ENCODE measurements at places on chromosomes 11 and 22.

DNA sequence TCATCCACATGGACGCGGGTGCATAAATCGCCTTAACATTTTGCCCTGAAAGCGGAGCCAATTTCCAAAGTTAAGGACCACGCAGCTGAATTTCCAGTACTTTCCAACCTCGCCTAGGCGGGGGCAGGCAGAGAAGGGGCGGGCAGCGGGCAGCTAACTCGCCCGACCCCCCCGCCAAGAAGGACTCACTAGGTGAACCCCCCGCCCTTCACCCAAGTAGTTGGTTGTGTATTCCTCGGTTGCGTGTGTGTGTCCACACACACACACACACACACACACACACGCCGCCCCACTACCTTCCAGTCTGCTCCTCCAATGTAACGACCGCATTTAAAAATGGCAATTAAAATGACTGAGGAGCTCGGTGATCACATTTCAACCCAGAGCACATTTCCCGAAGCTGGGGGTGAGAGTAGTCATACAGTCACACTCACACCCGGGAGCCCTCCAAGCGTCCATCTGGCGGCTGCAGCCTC is 1.4 kb downstream of the TENM4 start:
- no peak for DNase-seq

- DNase-seq: no peak
These were observed 7.5 kb downstream of the C11orf21 start for GRCh38 chr11:2293984-2294925.

GRCh38 chr11:45751430-45751829 is 53.5 kb upstream of the SLC35C1 start:
- no peak for DNase-seq

GRCh38 chr22:19220867-19221266 is 42.3 kb upstream of the SLC25A1 start:
- no peak for DNase-seq

GRCh38 chr11:74001822-74002286 is 7.0 kb downstream of the UCP3 start:
- DNase-seq: no peak

DNA sequence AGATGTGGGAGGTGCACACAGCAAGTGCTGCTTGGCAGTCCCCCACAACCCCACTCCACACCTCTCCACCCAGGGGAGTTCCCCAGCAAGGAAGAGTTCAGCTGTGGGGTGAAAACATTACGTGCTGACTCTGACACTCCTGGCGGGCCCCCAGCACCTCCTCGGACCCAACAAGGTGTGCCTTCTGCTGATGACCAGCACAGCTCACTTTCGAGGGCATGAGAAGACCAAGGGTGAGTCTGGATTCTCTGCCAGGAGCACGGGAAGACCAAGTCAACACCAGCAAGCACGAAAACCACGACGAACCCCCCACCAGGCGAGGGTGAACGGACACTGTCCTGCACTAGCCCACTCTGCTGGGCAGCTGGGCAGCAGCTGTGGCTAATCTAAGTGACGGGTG is 1.4 kb downstream of the ALG12 start:
- no peak for DNase-seq

DNA sequence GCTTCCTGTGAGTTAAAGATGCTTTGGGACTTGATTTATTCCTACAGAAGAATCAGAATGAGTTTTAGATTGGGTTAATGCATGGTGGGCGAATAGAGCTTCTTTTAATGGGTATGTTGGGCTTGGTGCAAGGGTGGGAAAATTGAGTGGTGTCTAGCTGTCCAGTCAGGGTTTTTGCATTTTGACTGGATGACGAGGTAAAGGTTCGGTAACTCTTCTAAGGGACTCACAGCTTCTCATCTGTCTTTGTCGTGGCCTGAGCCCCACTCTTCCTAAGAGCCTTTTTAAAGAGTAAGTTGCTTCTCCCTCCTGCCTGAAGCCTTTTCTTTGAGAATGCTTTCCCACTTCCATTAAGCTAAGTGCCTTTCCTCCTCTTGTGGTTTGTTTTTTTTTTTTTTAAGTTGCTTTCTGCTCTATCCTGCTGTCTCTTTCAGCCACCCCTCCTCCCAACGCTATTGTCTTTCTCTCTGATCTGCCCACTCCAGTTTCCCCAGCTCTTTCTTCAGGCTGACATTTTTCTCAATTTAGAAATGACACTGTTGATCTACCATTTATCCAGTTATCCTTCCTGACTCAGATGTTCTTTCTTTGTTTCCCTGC is 1.1 kb downstream of the DPF2 start:
- DNase-seq: no peak

- DNase-seq: no peak
These were observed 47.3 kb upstream of the TSKU start for GRCh38 chr11:76735841-76736240.

- no peak for DNase-seq
These were observed 7.2 kb downstream of the STK33 start for GRCh38 chr11:8586805-8587204.

DNA sequence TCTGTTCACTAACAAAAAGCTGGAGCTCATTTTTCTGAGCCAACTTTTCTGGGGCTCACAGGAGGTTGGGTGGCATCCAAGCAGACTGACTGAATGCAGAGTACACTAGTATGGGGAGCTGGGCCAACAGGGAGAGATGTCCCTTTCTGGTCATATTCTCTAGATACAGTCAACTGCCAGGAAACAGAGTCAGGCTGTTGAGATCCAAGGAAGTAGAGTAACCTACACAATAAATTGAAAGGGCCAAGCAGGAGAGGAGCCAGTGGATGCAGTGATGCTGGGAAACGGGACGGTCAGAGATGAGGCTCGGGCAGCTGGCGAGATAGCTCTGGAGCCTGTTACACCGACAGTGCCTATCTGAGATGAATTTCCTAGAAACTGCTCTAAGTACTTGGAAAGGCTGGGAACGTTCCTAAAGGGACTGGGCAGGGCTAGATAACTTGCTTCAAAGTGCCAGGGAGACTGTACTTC is 71.1 kb downstream of the LARGE2 start:
- no peak for DNase-seq

DNA sequence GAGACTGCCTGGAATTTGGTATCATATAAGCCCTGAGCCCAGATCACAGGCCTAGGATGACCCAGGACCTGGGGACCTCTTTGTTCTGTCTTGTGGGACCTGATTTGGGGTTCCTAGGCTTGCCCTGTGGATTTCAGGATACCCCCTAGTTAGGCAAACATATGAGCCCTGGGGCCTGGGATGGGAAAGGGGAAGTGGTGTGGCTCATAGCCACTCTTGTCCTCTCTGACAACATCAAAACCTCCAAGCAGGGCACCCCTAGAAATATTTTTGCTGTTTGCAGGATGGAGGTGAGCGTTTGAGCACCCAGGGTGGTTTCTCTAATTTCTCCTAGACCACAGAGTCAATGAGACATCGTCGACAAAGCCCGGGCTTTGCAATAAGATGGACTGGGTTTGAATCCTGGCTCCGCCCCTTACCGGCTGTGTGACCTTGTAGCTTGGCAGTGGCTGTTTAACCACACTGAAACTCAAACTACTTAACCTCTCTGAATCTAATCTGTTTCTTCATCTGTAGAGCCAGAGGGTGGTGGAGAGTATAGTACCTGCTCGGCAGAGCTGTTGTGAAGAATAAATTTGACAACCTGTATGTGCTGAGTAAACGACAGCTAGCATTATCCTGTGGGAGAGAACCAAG is 5.3 kb upstream of the LRRC10B start:
- no peak for DNase-seq

GRCh38 chr22:20172141-20172613 is 21.3 kb upstream of the CCDC188 start:
- no peak for DNase-seq

GRCh38 chr11:107816028-107816427 is 42.6 kb downstream of the SLC35F2 start:
- no peak for DNase-seq

DNA sequence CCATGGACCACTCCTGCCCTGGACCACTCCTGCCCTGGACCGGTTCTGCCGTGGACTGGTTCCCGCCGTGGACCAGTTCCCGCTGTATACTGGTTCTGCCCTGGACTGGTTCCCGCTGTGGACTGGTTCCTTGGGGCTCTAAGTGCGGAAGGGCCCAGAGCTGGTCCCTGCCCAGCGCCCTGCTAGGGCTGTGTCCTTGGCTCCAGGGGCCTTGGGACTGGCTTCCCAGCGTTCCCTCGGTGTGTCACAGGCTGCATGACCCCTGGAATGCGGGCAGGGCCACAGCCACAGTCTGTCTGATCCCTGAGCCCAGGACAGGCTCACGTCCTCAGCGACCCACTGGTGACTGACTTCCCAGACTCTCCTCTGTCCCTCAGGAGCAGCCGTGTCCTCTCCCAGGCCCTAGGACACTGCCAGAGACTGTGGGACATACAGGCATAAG is 412.2 kb downstream of the TBC1D22A start:
- no peak for DNase-seq

DNA sequence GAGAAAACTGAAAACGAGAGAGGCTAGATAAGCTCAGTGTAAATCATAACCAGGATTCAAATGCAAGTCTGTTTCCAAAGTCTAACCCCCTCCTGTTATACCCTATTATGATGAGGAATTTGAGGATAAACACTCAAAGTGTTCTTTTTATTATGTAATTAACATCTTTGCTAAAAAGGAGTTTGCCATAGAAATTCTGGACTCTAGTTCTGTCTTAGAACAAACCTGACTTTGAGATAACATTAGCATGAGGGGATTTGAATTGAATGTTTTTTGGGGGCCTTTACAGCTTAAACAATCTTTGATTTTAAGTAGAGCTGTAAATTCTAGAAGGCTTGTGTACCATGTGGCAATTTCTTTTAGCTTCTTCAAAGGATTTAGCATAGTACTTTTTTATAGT is 9.5 kb downstream of the C11orf54 start:
- DNase-seq: no peak

DNA sequence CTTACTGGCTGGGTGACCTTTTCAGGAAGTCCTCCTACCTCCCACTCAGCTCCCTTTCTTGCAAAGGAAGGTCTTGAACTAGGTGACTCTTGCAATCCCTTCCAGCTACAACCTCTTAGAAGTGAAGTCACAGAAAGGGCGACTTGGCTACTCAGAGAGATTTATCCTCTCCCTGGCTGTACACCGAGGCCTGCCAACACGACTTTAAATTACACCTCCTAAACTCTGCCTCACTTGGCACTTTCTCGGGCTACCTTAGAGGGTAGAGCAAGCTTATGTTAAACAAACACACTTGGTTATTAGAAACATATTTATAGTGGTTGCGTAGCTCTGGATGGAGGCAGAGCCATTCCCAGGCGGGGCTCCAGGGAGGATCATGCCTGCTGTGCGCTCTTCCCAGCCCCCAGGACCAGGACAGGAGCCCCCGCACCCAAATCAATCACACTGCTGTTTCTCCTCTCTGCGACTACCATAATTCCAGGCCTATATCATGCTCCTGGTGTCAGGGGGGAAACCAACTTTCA is 358.4 kb downstream of the BUD13 start:
- DNase-seq: no peak

GRCh38 chr11:94153320-94153719 is 24.7 kb downstream of the PANX1 start:
- DNase-seq: no peak

DNA sequence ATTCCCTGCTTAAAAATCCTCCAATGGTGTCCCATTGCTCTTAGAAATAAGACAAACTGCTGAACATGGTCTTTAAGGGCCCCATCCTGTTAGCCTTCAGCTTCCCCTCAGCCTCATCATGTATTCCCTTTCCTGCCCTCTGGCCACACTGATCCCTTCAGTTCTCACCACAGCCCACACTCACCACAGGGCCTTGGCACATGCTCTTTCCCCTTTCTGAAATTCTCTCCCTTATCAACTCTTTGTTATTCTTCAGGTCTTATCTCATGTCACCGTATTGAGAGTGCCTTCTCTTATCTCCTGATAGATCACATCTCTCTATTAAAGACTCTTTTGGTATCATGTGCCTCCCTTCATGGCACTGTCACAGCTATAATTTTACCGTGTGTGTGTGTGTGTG is 167.8 kb upstream of the MPPED2 start:
- DNase-seq: no peak

DNA sequence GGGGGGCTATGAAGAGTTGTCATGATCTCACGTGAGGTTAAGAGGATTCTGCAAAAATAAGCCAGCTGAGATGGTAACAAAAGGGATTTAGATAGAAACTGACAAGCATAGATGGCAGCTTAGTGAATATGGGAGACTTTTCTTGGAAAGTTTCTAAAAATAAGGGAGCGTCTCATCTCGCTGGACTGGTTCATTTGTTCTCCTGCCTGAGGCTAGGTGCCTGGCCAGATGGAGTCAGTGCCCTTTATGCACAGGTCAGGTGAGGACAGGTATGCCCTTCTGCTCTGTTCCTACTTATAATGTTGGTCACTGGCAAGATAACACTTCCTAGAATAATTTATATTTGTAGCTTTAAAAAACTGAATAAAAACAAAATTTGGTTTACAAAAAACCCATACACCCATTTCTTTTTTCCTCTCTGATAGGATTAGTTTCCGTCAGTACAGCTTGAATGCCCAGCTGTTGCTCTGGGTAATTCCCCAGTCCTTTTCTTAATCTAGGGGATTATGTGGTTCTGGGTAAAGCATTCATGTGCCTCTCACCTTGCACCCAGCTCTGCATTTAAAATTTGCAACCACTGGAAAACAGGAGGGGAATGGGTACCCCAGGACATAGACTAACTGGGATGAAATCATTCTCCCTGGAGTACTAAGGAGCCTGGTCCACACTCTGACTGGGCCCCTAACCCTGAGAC is 90.0 kb downstream of the AMOTL1 start:
- DNase-seq: no peak

- no peak for DNase-seq
These were observed at the start of gene FXYD6 for GRCh38 chr11:117876341-117877119. Gene FXYD6 (minus strand): TSS chr11:117876658. CDS start chr11:117842776, 33,882 bp downstream.

GRCh38 chr11:18193010-18193409 is 20.4 kb downstream of the MRGPRX4 start:
- DNase-seq: no peak

DNA sequence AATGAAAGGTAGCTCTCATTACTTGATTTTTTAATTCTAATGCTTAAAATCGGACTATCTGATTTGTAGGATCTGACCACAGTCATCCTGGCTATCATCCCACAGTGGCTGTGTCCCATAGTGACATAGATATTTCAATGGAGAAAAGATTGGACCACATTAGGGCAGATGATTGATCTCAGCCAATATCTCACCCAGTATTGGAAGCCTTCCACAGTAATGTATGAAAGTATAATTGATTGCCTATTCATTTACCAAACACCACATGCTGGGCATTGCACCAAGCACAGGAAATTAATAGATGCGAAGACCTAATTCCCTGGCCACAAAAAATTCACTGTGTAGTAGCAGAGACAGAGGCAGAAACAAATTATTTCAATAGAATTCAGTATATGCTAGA is 37.6 kb downstream of the FZD4 start:
- DNase-seq: no peak

GRCh38 chr22:47251911-47252310 is 489.5 kb downstream of the TBC1D22A start:
- no peak for DNase-seq

GRCh38 chr11:94922321-94923003 is 50.9 kb downstream of the CWC15 start:
- DNase-seq: no peak

GRCh38 chr11:77384571-77384970 is 83.1 kb upstream of the GDPD4 start:
- DNase-seq: no peak
